ENCODE measurements at places on chromosomes 1 and 21.
A peak's percentile ranks its signal among the peaks of the same experiment; 100 is the strongest.

GRCh38 chr1:25001125-25001915 lies 71.2 kb upstream of the RUNX3 start:
- DNase-seq: no peak

DNA sequence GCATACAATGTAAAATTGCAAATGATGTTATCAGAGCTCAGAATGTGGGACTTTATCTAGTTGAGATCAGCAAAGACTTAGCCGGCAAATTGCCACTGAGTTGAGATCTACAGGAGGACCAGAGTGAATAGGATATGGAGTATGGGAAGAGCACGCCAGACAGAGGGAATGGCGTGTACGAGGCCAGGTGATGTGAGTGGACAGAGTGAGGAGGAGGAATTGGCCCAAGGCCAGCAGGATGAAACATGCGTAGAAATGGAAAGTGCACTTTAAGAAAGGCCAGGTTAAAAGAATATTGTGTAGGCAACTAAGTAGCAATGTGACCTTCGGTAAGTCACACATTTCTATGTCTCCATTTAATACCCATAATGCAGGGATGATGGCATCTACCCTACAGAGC lies 211.0 kb downstream of the ZP4 start:
- no peak for DNase-seq

- no peak for DNase-seq
Measured at GRCh38 chr1:236425031-236425663, 31.1 kb downstream of the EDARADD start.

DNA sequence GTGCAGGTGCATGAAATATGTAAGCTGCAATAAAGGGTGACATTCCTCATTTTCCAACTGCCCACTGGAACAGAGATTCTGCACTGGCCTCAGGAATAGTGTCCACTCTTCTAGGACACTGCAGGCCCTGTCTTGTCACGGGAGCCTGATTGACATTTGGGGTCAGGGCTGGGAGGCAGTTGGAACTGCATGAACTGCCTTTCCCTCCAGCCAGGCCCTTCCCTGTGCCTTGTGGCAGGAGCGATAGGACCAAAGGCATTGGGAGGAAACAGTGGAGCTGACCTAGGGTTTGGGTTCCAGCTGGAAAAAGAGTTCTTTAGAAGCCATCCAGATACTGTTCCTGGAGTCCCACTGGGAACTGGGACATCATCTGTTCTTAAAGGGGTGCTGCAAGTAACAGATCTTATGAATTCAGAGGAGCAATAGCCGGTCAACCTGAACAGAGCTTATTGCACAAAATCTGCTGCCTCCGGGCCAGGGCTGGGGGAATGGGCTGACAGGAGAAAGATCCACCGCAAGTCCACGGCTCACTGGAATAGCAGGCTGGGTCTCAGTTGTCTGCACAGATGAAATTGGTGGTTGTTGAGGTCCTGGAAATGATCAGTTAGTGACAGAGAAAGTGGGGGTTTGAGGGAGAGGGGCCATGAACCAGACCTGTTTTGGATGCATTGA lies 451.7 kb downstream of the CAMTA1 start:
- DNase-seq: no peak

DNA sequence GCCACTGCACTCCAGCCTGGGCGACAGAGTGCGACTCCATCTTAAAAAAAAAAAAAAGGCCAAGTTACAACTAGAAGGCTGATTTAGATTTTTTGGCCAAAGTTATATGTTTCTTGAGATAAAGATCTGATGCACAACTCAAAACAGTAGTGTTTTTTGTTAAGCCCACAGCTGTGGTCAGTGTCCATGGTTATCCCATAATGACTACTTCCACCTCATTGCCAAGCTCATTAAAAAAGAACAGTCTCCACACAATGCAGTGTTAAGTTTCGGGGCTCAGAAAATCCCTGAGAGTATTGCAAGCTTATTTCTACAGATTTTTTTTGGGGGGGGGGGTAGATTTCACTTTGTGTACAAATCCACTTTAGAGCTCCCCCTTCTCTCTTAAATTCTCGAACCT lies 120.5 kb downstream of the RUNX1 start:
- no peak for DNase-seq

DNA sequence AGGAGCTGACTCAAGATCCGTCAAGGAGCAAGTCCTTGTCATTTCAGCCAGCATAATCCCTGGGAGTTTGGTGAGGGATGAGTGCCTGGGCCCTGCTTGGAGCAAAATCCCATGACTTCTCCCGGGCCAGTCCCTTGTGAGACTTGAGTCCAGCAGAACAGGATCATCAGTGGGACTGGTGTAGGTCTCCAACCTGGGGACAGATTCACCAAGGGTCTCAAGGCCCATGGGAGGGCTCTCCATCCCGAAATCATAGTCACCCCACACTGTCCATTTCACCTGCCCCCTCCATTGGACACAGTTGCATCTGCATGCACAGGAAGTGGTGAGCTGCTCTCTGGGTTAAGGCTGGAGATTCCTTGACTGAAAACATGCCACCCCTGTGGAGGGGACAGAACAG lies 178.2 kb downstream of the FOXD2 start:
- no peak for DNase-seq

DNA sequence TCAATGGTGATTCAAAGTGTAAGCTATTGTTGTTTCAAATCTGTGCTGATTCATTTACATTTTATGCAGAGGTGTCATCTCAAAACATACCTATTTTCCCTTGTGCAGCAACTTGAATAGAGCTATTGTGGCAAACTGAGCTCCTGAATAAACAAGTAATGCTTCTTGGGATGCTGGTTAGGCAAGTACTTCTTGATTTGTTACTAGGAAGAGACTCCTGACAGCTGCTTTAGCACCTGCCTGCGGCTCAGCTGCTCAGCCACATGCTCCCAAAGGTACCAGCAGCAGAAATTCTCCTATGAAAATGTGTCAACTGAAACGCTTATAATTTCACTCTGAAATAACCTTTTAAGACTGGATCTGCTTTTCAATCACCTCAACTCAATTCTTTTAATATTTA lies 352.3 kb downstream of the RYR2 start:
- DNase-seq: no peak

DNA sequence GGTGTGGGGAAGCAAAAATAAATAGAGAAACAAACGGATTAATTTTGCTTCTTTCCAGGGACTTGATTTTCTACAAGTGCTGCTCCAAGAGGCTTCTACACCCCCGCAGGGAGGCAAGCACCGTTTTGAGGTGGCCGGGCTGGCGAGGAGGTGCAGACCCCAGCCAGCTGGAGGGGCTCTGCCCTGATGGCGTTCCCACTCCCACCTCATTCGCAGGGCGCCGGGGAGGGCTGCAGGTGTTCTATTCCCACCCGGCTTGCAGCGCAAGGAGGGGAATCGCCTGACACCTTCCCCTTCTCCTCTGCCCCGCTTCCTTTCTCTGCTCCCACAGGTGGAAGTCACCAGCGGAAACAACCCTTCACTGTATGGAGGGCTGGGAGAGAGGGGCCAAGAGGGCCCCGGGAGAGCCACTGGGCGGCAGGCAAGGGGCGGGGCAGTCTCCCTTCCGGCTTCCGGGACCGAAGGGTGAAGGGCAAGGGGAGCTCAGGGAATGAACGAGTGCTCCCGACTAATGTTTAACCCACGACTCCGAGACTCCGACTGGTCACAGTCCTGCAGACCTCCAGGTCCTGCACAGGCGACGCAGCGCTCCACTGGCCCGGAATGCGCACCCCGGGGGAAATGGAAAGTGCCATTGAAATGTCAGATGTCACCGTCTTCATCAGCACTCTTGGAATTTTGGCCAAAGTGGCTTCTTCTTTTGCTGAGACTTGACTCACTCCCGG lies 29.1 kb downstream of the TEX35 start:
- DNase-seq: no peak

GRCh38 chr1:40612345-40612831 lies 53.1 kb downstream of the RIMS3 start:
- DNase-seq: peak; percentile 47

DNA sequence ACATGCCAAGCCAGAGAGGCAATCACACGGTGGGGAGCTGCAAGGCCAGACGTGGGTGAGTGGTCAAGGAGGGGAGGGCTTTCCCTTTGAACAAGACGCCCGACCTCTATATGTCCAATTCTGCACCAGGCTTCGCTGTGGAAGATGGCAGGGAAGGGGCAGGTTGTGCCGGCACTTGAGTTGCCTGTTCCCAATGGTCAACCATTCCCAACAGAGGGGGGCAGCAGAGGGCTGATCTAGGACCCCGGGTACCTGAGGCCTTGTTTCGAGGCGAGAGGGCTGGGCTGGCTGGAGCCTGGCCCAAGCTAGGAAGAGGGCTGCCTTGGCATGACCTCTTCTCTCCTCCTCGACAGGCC lies 64.9 kb downstream of the TMEM53 start:
- DNase-seq: no peak

DNA sequence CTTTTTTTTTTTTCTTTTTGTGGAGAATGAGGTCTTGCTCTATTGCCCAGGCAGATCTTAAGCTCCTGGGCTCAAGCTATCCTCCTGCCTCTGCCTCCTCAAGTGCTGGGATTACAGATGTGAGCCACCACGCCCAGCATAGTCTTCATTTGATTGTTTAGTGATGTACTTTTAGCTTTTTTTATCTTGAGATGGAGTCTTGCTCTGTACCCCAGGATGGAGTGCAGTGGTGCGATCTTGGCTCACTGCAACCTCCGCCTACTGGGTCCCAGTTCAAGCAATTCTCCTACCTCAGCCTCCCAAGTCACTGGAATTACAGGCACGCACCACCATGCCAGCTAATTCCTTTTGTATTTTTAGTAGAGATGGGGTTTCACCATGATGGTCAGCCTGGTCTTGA lies 24.0 kb upstream of the LRRC3 start:
- no peak for DNase-seq

DNA sequence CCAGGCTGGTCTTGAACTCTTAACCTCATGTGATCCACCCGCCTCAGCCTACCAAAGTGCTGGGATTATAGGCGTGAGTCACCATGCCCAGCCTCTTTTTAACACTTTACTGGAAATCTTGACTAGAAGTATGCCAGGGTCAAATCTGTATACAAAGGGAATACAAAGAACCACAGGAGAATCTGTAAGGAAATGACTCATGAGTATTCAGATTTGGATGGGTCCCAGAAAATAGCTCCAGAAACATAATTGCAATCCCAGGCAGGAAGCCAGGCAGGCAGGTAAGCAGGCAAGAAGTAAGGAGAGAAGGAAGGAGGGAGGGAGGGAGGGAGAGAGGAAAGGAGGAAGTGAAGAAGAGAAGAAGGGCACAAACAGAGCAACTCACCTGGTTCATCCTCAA lies 22.8 kb upstream of the TIAM1 start:
- DNase-seq: no peak

DNA sequence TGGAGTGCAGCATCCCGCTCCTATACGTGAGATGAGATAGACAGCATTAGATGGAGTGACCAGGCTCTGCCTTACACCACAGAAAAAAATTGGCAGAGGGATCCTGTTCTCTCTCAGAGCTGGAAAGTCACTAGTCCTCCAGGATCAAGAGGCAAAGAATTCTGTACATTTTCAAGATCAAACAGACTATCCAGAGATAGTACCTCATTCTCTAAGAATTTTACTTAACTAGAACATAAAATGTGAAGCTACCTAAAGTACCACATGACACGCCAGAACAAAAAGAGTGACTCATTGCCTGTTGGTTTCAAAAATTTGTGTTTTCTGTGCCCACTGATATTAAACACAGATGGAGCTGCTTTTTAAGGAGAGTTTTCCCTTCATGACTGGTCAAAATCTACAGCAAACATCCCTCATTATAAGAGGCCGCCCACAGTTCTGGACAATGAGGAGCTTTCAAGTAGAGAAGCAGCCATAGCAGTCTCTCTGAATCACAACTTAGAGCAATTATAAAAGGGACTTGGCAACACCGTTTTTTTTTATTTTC lies 32.3 kb downstream of the CD160 start:
- DNase-seq: no peak

DNA sequence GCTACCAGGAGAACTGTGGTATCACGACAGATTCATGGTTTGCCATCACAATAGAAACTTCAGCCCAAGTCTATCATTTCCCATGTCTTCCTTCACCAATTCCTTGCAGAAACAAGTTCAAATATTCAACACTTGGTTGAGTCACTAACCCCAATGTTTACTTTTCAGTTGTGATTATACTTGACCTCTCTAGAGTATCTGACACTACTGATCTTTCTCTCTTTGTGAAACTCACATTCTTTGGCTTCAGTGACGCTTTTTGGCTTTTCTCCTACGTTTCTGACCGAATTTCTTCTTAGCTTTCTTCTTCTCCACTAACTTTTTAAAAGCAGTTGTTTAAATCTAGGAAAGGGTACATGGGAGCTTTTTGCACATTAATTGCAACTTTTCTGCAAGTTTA lies 48.8 kb upstream of the HMGB4 start:
- DNase-seq: no peak

GRCh38 chr1:171655746-171656116 lies 3.2 kb upstream of the MYOC start:
- no peak for DNase-seq

DNA sequence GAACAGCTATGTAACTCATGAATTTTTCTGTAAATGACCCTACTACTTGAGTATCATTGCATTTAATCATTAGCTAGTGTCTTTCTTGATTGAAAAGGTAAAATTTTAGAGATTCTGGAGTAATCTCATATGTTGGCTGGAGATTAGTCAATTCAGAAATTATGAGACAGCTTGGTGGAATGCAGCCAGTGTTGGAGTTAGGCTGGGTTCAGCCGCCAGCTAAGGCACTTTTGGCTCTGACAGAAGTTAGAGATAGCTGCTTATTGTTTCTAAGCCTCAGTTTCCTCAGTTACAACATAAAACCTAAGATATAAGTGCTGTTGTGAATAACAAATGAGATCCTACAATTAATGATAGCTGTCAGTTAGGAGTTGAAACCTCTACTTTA lies 49.4 kb downstream of the TBCE start:
- DNase-seq: no peak

DNA sequence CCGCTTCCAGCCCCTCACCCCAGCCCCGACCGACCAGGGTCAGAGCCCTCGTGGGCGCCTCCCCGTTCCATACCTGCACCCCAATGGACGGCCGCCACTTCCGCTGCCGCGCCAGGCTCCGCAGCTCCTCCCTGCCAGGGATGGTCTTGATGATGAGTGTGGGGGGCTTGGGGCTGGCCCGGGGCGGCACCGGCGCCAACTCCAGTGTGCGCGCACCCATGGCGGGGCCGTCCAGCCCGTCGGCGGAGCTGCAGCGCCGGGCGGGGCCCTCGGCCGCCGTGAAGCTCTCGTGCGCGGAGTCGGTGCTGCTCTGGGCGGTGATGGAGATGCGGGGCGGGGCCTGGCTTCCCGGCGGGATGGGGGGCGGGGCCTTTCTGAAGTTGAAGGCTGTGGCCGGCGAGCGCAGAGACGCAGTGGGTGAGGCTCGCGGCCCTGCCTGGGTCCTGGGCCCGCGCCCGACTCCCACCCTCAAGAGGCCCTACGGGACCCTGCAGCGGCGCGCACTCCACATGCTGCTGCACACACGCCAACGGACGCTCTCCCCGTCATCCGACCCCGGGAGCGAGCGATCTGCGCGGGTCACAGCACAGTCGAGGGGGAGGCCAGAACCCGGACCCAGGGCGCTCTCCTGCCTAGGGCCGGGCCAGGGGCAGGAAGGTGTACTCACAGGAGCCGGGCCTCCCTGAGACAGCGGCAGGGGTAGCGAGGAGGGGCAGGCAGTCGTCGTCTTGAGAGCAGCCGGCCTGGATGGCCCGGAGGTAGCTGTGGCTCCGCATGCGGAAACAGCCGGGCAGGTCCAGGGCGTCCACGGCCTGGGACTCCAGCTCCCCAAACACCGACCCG lies 26.1 kb upstream of the SMIM12 start:
- no peak for DNase-seq

GRCh38 chr21:16534408-16535101 lies 804.8 kb downstream of the USP25 start:
- DNase-seq: no peak

Measured in stimulated activated CD8-positive, alpha-beta memory T cell treated with anti-CD3 and anti-CD28 coated beads, Interleukin-2, amount 100 ng/mL, for 1 hour (primary cell).